ENCODE measurements at places on chromosomes 5 and 9.

DNA sequence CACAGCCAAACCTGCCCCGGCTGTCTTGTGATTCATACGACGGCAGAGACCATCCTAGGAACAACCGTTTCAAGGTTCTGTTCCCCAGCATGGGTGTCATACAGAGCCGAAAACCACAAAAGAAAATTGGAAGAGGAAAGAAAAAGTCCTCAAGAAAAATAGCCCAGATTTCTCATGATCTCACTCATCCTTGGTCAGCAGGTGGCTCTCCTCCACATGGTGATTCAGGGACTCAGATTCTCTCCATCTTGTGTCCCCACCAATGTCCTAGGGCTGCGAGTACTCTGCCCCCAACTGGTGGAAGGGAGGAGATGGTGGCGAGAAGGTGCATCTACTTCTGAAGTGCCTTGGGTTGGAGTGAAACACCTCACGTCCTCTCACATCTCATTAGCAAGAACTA, 25.6 kb downstream of the PDZD2 start:
- DNase-seq: no peak

DNA sequence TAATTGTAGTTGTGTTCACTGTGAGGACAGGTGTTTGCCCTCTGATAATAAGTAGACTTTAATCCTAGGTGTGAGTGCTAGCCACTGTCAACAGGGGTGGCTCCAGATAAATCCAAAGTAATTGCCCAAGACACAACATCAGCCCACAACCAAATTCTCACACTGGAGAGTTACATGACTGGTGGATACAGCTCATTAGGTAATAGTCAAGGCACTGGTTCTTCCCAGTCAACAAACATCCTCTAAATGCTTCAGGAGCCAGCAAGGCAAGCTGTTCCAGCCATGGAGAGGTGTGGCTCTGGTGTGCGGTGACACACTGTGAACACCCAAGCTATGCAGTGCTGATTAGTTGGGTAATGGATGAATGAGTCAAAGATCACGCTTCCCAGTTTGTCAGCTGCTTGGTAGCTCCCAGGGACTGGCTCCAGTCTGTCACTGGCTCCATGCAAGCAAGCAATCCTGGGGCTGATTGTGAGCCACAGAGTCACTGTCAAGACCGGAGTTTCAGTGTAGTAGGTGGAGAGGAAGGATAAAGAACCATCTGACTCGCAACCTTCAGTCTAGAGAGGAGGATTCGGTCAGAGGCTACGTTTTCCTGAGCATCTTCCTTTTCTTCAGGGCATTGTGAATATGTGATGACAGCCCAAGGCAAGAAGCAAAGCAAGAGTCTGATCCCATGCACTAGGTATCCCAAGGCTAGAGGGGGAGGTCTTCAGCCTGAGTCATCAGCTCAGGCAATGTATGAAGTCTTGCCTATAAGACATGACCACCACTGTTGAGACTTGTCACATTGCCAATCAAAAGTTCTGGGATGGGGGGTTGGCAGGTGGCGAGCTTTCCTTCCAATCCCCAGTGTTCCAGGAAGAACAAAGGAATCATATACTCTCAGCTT, 63.1 kb downstream of the UGCG start:
- DNase-seq: peak; percentile 94

DNA sequence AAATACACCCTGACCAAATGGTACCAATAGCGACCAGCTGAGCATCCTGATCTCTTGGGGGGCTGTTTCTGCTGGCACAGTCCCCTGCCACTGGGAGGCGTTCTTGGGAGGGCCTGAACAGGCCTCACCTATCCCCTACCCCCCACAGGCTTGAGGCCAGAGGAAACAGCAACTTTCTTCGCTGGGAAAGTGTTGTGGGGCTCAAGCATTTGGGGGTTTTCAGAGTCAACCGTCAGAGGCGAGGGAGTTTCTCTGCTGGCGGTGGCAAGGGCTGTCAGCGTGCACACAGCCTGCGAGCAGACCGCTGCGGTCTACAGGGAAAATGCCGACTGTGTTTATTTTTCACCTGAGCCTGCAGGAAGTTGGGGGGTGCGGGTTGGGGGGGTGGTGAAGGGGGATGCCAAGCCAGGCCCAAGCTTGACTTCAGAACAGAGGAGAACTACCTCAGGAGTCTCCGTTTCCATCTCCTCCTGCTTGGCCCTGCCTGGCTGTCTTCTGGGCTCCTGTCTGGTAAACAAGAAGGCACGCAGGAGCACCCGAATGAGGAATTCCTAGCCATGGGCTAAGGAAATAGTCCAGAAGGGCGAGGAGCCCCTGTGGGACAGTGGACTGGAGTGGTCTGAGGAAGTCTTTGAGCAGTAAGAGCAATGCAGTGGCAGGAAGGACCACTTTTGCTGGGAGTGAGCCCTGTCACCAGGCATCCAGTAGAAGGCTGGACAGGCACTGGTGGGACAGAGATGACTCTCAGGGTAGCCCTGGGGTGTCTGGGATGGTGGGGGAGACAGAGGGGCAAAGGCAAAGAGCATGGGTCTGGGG, 18.1 kb downstream of the TCF7 start:
- no peak for DNase-seq

DNA sequence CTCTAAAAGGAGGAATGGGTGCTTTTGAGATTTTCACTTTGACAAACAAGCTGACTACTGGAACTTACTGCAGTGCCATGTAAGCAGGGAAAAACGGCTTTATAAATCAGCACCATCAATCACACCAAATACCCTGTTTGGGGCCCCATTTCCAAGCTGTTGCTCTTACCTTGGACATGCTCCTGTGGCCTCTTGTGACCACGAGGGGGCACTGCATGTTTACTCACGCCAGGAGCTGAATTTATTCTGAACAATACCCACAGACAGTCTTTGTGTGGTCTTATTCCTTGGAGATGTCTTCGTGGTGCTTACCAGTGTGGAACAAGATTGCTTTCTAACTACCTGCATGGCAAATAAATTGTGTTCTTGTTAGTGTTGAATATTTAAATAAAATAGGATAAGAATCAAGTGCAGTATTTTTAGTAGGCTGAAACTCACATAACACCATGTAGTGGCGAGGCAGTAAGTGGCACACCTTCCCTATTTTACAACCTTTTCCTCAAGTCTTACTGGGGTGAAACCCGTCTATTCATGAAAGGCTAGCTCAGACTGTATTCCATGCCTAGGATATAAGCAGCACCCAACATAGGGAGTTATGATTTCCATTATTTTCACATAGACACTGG, 155.5 kb upstream of the NMUR2 start:
- peak; percentile 15 for DNase-seq

DNA sequence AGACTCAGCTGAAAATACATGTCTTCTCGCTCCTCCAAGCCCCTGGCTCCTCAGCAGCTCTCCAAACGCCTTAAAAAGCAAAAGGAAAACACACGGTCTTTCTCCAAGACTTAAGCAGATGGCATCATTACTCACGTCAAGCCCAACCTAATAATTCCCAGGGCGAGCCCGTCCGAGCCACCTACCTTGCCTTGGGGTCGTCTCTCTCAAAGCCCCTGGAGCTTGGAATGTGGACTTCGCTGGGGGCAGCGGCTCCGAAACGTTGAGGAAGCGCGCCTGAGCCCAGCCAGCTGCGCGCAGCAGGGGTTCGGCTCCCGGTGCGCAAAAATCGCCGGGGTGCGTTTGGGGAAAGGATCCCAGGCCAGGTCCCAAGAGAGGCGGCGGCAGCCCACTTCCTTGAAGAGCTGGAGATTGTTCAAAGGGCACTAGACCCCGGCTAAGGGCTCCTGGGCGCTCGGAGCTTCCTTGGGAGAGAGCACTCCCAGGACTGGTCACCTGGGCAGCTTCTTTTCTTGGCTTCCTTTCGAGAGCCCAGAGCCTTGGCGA, 395 bp downstream of the DRD1 start:
- DNase-seq: no peak

DNA sequence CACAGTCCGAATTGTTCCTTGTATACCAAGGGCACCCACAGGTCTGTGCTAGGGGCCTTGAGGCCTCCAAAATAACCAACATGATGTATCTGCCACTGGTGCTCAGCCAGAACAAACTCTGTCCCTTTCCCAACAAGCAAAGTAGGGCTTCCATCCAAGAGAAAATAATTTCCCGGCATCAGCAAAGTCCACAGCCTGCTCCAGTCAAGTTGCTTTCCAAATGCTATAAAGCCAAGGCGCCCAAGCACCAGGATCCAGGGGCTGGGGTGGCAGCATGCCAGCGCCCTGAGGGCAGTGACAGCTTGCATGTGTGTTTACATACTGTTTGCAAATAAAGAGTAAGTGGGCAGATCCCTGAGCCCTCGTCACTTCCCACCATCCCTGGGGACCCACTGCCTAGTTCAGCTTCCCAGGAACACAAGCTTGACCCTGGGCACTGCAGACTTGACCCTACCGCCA, 155.9 kb downstream of the ERCC6L2 start:
- no peak for DNase-seq

- peak; percentile 64 for DNase-seq
Observed at GRCh38 chr9:21684831-21685362, 117.5 kb upstream of the MTAP start.

DNA sequence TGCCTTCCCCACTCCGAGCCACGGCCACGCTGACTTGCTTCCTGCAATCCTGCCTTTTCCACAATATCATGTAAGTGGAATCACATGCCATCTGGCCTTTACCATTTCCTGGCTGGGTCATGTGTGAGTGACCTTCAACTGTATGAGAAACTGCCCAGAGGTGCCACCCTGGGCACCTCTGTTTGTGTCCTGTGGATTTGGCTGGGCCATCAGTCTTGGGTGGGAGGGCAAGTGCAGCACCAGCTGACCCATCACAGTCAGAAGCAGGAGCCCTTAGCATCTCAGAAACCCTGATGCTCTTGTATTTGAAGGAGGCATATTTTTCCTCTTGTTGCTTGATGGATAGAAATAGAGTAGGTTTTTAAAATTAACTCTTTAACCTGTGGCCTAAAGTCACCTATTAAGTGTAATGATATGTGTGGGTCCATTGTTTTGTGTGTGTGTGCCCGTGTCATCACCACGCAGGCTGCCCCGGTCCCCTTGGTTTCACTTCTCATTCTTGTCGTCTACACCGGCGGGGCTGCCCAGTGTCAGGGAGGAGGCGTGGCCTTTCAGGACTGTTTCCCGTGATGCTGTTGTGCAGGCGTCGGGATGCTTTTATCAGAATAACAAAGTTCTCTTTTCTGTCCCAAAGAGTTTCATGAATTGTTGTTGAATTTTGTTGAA, 52.1 kb upstream of the CACNA1B start:
- no peak for DNase-seq

DNA sequence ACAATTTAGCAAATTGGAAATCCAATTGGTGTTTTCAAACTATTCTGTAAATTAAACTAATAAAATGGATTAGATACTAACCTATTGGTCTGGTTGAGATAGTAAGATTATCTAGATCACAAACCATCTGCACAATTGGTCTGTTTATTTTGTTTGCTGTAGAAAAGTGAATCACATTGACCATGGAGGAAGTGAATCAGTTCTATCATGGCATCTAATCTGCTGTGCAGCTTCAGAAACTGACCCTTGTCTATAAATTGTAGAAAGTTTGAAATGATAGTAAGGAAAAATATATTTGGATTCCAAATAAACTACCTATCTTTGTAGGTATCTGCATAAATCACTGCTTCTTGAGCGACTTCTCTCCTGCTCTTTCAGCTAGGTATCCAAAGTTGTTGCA, 1865.4 kb downstream of the MAT2B start:
- DNase-seq: peak; percentile 23

- no peak for DNase-seq
Observed at GRCh38 chr9:131096269-131097125, at the start of gene AIF1L. Gene AIF1L, plus strand, starts transcription at chr9:131096531. Its CDS starts 99 bp downstream, at chr9:131096630.

GRCh38 chr5:124783285-124783684, 36.8 kb upstream of the ZNF608 start:
- DNase-seq: no peak

DNA sequence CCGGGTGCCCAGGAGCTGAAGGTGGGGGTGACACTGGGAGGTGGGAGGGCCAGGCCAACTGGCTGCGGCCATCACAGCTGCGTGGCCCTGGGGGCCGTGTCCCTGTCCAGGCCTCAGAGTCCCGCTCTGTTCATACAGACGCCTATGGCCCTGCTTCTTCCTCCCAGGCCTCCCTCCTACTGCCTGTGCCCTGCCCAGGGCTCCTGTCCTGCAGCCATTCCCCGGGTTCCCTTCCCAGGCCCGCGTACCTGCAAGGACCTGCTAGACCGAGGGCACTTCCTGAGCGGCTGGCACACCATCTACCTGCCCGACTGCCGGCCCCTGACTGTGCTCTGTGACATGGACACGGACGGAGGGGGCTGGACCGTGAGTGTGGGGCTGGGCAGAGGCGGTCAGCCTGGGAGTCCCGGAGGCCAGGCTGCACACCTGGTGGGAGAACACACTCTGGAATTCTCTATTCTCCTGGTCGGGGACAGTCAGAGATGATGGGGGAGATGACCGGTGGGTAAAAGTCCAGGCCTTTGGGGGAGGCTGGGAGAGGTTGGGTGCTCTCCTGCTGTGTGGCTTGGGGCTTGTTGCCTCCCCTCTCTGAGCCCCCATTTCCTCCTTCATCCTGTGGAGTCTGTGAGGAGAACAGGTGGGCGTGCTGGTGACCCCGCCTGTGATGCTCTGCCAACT, 4.5 kb downstream of the FCN2 start:
- no peak for DNase-seq

- no peak for DNase-seq
Observed at GRCh38 chr9:134150557-134151214, 13.7 kb downstream of the RNU6ATAC start.

Data from HS-5 (cell line).